ENCODE measurements at places on chromosomes 1 and 21.
A peak's percentile ranks its signal among the peaks of the same experiment; 100 is the strongest.

DNA sequence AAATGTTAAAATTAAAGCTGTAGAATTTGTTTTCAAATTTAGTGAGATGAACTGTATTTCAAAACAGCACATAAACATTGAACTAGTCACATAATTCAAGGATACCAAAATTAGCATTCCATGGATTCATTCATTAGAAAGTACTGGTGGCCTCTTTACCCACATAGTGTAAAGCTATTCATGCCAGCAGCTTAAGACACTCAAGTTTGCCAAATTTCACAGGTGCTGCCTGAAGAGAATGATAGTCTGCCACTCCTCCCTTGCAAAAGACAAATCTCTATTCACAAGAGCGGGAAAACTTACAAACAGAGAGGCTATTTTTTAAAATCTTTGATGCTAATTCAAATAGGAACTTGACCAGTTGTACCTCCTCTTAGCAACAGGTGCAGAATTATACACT lies 337.0 kb downstream of the BRINP3 start:
- DNase-seq = no peak

GRCh38 chr1:2103266-2103900 lies 53.2 kb downstream of the PRKCZ start:
- DNase-seq = no peak

- peak; percentile 76 for DNase-seq
These were observed 12.2 kb upstream of the IL10 start for GRCh38 chr1:206784471-206784903.

DNA sequence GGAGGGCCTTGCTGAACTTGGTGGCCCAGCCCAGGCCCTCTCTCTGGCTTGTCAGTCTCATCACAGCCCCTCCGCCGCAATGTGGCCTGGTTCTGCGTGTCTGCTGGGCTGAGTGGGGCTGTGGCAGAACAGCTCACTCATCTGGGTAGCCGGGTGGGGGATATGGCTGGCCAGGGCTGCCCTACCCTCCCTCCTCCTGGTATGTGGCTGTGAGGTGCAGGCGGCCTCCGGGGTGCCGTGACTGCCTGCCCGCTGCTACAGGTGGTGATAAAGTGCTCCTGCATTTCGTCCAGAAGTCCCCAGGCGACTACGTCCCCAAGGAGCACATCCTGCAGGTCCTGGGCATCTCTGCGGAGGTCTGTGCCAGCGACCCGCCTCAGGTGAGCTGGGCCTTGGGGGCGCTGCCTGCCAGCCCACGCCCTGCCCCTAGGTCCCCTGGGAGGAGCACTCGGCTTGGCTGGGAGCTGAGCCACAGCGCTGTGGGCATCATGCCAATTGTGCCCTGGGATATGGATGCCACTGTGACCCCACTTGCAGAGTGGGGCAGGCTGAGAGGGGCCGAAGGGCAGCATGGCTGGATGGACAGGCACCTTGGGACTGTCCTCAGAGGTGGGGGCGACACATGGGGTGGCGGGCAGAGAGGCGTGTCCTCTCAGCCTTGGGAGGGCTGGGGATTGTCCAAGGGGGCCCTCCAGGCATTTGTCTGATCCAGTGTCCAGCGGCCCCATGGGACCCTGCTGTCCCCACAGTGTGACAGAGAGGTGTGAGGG lies 2.3 kb downstream of the PRXL2B start:
- DNase-seq = no peak

DNA sequence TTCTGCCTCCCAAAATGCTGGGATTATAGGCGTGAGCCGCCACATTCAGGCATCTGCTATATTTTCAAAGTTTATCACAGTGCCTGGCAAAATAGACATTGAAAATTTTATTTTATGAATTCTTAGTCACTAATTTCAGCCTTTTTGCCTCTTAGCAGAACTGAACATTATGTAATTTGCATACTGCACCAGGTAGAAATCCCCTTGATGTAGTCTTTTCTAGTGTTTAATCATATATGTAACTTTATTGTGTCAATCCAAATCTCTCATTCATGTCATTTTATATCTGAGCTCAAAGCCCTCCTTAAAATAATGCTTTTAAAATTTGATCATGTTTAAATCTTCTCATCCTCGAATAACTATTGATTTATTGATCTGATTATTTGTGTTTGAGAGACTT lies 19.2 kb downstream of the WDTC1 start:
- DNase-seq = no peak

DNA sequence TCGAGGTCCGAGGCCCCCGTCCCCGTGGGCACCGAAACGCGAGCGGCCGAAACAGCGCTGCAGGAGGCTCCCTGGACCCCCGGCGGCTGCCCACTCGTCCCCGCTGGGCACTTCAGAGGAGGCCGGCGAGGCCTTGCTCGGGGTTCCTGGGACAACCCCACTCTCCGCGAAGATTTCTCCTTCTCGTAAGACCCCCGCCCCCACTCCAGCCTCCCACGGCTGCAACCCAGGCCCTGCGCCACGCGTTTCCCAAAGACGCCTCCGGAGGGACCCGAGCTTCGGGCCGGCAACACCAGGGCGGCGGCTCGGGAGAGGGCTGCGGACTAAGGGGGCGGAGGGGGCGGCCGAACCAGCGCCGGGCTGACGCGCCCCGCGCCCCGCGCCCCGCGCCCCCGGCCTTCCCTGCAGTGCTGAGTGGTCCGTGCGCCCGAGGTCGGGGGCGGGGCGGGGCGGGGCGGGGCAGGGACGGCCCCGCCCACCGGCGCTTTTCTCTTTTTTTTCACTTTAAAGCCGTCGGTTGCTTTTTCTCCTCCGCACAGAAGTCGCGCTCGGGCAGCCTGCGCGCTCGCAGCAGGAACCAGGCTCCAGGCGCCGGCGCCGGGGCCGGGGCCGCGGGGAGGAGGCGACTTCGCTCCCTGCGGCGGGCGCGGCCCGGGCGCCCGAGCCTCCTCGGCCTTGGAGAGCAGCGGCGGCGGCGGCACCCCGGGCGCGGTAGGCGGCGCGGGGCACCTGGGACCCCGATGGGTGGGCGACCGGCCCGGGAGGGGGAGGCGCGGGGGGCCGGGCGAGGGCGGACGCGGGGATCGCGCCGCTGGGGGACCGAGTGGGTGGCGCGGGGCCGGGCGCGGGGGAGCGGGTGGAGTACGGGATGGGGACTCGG lies at the start of gene SPSB1:
SPSB1 (plus strand) TSS at position 534 of the 880 bp plus-strand sequence. CDS start 62,998 bp downstream, outside the sequence.
- DNase-seq = no peak

GRCh38 chr1:240242601-240243144 lies 151.0 kb downstream of the FMN2 start:
- no peak for DNase-seq

- DNase-seq = no peak
These were observed 22.3 kb downstream of the ACP6 start for GRCh38 chr1:147647796-147648633.

DNA sequence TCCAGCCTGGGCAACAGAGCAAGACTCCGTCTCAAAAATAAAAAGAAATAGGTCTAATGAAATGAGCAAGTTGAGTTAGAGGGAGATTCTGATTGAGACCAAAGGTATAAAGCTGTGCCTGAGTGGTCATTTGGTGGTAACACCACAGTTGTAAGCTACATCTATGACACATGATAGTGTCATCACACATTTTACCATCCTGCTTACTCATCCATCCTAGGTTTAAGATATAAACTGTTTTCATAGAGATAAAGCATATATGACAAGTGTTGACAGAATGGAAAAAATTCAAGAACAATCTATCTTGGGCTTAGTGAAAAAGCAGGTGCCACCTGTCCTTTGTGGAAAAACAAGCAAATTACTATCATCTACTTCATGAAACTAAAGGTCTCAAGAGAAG lies 7.1 kb upstream of the CFAP141 start:
- no peak for DNase-seq

DNA sequence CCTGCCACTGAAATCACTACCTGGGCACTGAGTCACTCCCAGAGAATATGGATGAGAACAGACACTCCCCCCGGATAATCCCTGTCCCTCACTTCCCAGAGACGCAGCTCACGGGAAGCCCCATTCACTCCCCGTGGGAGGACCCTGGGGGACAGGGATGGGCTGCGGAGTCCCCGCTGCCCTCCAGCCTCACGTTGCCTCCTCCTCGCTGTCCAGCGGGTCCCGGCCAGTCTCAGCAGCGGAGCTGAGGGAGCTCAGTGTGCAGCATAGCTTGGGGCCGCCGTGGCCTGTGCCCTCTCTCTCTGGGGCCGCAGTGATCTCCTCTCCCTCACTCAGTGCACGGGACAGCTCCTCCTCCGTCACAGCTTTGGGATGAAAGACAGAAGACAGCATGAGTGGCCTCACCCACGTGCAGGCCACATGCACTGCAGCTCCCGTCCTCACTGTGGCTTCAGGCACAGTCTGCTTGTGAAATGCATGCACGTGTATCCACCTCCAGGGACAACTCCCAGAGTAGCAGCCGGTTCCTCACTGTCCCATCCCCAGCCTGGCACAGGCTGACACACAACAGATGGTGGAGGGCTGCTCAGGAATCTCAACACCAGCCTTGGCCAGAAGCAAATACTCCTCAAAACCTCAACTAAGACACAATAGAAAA lies 7.4 kb downstream of the CFAP410 start:
- DNase-seq = no peak

DNA sequence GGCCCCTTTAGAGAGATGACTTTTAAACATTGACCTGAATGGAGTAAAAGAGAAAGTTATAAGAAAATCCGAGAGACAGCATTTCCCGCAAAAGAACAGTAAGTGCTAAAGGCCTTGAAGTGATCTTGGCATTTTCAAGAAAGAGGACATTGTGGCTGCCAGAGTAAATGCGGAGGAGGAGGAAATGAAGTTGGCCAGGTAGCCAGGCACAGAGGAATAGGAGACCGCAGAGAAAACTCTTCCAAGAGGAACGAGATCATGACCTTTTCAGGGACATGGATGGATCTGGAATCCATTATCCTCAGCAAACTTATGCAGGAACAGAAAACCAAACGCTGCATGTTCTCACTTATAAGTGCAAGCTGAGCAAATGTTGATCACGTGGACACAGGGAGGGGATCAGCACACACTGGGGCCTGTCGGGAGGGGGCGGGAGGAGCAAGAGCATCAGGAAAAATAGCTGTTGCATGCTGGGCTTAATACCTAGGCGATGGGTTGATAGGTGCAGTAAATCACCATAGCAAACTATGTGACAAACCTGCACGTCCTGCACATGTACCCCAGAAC lies 49.7 kb downstream of the EEIG2 start:
- DNase-seq = no peak

DNA sequence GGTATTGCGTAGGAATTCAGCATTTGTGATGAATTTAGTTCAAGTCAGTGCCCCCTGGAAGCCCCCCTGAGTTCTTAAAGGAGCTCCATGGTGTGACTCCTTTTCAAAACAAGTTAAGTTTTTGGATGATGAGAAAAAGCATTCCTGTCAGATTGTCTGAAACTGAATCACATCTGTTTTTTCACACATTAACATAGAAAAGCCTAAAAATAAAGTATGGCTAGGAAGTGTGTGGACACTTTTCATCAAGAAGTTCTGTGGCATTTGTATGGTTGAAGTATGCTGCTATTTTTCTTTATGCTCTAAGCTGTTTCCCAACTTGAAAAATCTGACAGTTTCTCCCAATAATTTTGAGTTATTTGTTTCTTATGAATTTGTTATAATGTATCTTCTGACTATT lies 33.7 kb downstream of the PRDM2 start:
- DNase-seq = no peak

DNA sequence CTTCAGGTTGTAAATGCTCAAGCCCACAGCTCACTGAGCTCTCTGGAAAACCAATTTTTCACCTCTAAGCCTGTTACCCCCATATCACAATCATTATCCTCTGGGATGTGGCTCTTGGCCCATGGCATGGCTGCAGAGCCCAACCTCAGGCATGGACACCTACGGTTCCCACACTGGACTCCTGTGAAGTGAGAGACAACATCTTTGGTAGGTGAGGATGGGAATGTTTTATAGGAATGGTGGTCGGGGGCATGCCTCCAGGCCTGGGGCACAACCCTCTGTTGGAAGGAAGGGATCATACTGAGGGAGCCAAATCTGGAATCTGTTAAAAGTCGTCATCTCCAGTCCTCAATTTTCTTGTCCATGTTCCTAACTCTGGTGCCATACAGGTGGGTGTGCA lies 179.1 kb downstream of the FOXD2 start:
- DNase-seq = no peak

DNA sequence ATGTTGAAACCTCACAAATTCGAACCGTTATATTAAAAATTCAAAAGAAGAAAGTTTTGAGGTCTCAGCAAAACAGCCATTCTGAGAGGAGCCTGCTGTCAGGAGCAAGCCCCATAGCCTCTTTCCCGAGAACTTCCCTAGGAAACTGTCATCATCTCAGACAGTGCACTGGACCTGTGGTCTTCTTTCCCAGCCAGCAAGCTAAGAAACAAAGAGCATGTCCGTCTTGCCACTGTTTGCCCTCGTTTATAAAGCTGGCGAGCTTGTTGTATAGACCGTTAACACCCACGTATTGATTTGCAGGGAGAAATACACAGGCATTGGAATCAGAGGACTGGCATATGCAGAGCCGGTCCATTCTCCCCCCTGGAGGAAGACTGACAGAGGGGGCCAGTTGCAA lies 407.0 kb downstream of the NPHP4 start:
- DNase-seq = no peak

GRCh38 chr1:180494370-180494769 lies 8.0 kb downstream of the ACBD6 start:
- no peak for DNase-seq

DNA sequence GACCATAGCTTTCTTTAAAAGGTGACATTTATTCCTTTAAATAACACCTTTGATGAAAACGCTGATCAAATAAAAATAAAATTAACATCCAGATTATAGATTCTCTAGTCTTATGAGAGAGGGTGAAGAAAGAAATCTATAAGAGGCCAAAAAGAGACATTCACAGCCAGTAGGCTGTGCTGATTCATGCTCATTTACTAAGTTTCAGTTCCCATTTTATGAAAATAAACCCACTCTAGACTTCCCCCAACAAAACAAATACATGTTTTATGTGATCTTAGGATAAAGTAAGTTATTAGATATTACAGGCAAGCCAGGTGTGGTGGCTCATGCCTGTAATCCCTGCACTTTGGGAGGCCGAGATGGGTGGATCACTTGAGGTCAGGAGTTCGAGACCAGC lies 21.1 kb downstream of the ESRRG start:
- DNase-seq = no peak

DNA sequence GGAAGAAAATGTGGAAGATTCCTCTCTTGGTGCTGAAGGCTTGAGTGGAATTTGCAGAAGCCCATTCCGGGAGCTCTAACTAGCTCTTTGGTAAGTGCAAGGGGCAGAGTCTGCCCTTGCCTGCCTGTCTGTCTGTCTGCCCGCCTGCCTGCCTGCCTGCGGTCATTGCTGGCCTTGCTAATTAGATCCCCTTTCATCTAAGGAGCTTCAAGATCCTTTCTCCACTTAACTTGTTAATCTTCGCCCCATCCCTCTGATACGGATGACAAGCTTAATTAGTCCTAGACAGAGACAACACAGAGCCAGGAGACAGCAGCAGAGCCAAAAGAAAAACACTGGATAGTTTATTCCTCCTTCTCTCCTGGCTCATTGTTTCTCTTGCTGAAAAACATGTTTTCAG lies 80.2 kb upstream of the GADD45A start:
- DNase-seq = no peak

GRCh38 chr1:41286992-41287391 lies 44.9 kb upstream of the SCMH1 start:
- no peak for DNase-seq
